SJSA1 (cell line): ENCODE measurements at places on chromosomes 6 and 20. TPM values are rescaled to one million over a fixed set of nuclear protein-coding genes. Genes with fewer than 3 reads are reported as not detected.
A peak's percentile ranks its signal among the peaks of the same experiment; 100 is the strongest.

DNA sequence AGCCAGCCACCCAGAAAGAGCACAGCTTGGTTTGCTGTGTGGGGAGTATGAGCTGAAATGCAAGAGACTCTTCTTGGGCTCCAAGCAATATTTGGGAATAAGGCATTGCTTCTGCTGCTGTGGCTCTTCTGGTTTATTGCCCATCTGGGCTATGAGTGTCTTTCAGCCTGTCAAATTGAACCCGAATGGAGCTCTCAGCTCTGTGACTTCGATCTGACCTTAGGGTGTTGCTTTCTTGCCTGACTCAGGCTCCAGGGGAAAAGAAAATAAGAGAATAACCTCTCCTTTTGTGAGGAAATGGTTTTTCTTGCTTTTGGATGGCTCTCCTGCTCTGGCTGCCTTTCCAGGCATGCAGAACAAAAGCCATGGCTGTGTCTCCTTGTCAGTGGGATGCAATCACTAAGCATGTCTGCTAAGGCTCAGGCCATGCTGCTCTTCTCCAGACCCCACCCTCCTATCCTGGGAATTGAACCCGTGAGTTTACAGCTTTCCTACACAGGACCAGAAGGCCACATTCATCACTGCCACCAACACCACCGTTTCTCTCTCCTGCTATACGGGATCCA is 169.4 kb upstream of the JAG1 start:
- no peak overlapping the region for H3K27ac ChIP-seq
- H3K36me3 ChIP-seq: no peaks in the 10 kb centered on the region
- H3K4me1 ChIP-seq: peaks cover under 1% of the 10 kb centered on the region
- DNase-seq: no peak

GRCh38 chr6:36954262-36954931 is at the start of gene PI16:
PI16 (plus strand) TSS chr6:36954738; CDS start chr6:36954761, 23 bp downstream.
- no peaks in the 10 kb centered on the region for H3K27me3 ChIP-seq
- peaks cover 9% of the 10 kb centered on the region for H3K4me1 ChIP-seq
- H3K36me3 ChIP-seq: no peaks in the 10 kb centered on the region
- DNase-seq: no peak
- H3K4me3 ChIP-seq: no peak within 1 kb of the TSS
- no peak within 1 kb of the TSS for H3K27ac ChIP-seq

GRCh38 chr20:15756002-15756753 is 817.1 kb downstream of the KIF16B start:
- H3K27ac ChIP-seq: no peak overlapping the region
- DNase-seq: no peak
- H3K4me3 ChIP-seq: no peak overlapping the region
- no peaks in the 10 kb centered on the region; the same call in 1 of the 2 replicates for H3K27me3 ChIP-seq
- no peaks in the 10 kb centered on the region for H3K4me1 ChIP-seq

- no peak overlapping the region for H3K27ac ChIP-seq
- no peaks in the 10 kb centered on the region for H3K27me3 ChIP-seq
- no peak for DNase-seq
- H3K36me3 ChIP-seq: peaks cover 37% of the 10 kb centered on the region
- H3K4me3 ChIP-seq: no peak overlapping the region
- H3K4me1 ChIP-seq: no peaks in the 10 kb centered on the region
Measured at GRCh38 chr20:62167474-62167873, 15.4 kb upstream of the MTG2 start.

- H3K27ac ChIP-seq: peak overlapping the region; percentile 93
- peaks cover 63% of the 10 kb centered on the region for H3K4me1 ChIP-seq
- peak overlapping the region; percentile 78 for H3K4me3 ChIP-seq
- H3K27me3 ChIP-seq: no peaks in the 10 kb centered on the region; the same call in 1 of the 2 replicates
- no peak for DNase-seq
- H3K36me3 ChIP-seq: peaks cover 59% of the 10 kb centered on the region
Measured at GRCh38 chr6:30720738-30721197, 616 bp downstream of the TUBB start.

DNA sequence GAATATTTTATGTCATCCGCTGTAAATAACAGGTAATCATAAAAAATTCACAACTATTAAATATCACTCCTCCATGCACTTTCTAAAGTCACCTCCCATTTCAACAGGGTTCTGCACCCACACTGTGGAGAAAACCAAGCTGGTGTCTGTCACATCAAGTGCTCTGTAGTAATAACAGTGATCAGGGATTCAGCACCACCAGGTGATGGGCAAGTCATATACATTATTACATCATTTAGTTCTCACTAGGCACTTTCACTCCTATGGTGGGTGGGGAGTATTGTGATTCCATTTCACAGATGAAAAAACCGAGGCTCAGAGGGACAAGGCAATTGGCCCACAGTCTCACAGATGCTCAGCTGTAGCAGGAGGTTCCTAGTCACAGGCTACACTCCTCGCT is 8.7 kb downstream of the BFSP1 start:
- DNase-seq: no peak
- H3K36me3 ChIP-seq: no peaks in the 10 kb centered on the region
- no peaks in the 10 kb centered on the region for H3K4me1 ChIP-seq
- H3K4me3 ChIP-seq: no peak overlapping the region

- H3K4me3 ChIP-seq: no peak overlapping the region
- DNase-seq: no peak
- H3K27ac ChIP-seq: no peak overlapping the region
- no peaks in the 10 kb centered on the region for H3K27me3 ChIP-seq
- H3K4me1 ChIP-seq: peaks cover 43% of the 10 kb centered on the region
Measured at GRCh38 chr20:57025261-57025660, 241.2 kb downstream of the BMP7 start.

DNA sequence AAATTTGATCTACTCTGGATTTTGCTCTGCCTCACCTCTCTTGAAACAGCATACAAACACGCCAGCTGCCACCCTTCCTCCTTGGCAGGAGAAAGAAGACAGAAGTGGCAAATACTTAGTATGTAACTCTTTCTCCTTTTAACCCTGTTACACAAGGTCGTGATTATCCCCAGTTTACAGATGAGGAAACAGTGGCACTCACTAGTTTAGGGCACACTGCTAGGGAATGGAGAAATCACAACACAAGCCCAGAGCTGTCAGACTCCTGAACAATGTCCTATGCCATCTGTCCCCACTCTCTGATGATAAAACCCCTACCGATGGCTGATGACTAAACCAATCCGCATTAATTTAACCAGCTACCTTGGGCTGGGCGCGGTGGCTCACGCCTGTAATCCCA is 79.7 kb downstream of the FGD2 start:
- no peaks in the 10 kb centered on the region for H3K4me1 ChIP-seq
- H3K4me3 ChIP-seq: no peak overlapping the region
- H3K36me3 ChIP-seq: no peaks in the 10 kb centered on the region
- no peak overlapping the region for H3K27ac ChIP-seq
- DNase-seq: no peak

DNA sequence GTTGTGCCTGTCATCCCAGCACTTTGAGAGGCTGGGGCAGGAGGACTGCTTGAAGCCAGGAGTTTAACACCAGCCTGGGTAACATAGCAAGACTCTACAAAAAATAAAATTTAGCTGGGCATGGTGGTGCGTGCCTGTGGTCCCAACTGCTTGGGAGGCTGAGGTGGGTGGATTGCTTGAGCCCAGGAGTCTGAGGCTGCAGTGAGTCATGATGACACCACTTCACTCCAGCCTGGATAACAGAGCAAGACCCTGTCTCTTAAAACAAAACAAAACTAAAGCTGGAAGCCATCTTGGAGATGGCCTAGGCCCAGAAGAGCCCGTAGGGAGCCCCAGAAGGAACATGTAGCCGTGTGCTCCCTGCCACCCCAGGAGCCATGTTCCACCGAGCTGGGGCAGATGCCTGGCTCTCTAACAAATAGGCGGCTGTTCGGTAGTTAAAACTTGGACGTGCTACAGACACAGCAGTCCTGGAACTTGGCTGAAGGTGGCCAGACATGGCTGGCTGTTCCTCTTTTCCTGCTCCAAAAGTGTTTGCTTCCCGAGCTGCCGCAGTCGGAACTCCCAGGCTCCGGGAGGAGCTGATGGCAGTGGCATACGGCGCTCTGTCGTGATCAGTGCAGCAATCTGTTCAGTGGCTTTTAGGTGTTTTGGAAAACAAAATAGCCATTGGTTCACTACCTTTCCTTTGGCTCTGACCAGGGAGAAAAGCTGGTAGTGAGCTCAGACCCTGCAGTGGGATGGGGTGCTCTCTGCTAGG is 37.0 kb downstream of the DYNLT1 start:
- no peak overlapping the region for H3K27ac ChIP-seq
- no peaks in the 10 kb centered on the region for H3K27me3 ChIP-seq
- no peak for DNase-seq
- H3K36me3 ChIP-seq: peaks cover 60% of the 10 kb centered on the region
- no peaks in the 10 kb centered on the region for H3K4me1 ChIP-seq

- no peaks in the 10 kb centered on the region for H3K4me1 ChIP-seq
- H3K4me3 ChIP-seq: no peak overlapping the region
- no peak overlapping the region for H3K27ac ChIP-seq
Measured at GRCh38 chr6:22545051-22545450, 24.3 kb upstream of the HDGFL1 start.

DNA sequence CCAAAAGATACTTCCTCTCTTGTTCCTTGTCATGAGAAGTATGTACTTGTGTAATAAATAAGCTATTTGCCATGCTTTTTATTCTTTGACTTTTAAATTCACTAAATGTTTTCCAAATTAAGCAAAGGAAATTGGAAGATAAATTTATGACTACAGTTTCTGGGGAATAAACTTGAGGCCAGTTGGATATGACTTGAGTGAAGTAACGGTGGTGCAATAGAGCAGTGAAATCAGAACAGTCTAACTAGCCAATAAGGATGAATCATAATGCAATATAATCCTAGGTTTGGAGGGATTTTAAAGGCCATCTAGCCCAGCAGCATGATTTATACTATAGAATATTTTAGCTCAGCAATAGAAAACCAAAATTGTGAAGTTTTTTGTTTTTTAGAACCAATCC is 183.8 kb upstream of the TCF21 start:
- H3K4me3 ChIP-seq: no peak overlapping the region
- H3K27ac ChIP-seq: peak overlapping the region; percentile 84
- no peak for DNase-seq
- no peaks in the 10 kb centered on the region for H3K27me3 ChIP-seq
- H3K36me3 ChIP-seq: no peaks in the 10 kb centered on the region
- peaks cover 37% of the 10 kb centered on the region for H3K4me1 ChIP-seq

DNA sequence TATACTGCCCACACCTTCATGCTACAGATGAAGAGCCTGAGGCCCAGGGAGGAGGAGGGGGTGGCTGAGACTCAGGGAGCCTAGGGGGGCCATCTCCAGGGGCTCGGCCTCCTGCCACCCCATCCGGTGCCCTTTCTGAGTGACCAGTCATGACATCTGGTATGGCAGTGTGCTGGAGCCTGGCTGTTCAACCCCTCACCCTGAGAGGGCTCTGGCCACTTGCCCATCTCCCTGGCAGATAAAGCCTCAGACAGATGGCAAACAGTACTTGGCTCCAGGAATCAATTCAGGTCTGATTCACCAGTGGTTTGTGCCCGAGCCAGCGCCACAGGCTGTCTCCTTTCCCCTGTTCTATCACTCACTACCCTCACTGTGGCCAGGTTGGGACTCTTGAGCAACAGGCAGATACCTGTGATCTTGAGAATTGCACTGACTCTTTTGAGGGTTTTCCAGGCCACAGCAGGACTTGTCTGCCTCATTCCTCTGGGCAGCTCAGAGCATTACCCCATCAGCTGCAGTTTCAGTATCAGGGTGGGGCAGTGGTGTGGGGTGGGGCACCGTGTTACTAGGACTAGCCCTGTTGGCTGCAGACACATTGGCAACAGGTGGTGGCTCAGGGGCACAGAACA is 22.8 kb downstream of the SRSF3 start:
- no peaks in the 10 kb centered on the region for H3K27me3 ChIP-seq
- H3K4me3 ChIP-seq: no peak overlapping the region
- DNase-seq: no peak
- H3K4me1 ChIP-seq: no peaks in the 10 kb centered on the region
- H3K36me3 ChIP-seq: peaks cover 33% of the 10 kb centered on the region

Gene WFDC5
- not detected in 2 replicates for total RNA-seq

Gene DNMT3B
- total RNA-seq: 2.6 and 5.6 TPM in 2 replicates
